ENCODE measurements at places on chromosomes 4 and X.

DNA sequence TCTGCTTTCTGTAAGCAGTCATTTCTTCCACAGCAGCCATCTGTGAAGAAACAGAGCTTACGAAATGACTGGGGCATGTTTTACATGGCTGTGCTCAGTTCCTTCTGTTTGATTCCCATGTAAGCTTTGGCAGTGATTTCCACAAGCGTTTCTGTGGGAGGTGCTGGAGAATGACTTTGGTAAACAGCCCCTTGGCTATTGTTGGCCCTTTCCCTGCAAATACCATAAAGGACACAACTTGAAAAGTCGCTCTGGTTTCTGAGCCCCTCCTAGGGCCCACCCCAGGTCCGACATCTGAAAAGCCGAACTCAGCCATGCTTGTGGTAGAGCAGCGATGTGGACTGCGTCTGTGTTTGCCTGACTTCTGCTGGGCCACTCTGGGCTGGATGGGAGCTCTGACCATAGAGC is 3.7 kb downstream of the LIMCH1 start:
- no peak for DNase-seq

DNA sequence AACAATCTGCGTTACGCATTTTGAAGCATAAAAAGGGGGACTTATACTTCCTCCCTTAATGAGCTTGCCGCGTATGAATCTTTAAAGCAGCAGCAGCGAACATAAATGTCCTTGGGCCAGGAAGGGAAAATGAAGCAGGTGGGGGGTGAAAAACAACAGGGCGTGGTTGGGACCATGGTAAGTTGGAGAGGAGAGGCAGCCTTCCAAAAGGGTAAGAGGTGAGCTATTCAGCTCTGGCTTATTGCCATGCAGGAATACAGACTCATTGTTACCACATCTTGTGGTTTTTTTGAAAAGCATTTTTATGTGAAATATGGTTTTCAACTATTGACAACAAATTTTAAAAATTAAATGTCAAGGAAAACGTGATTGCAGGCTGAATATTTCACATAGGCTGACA is 710.7 kb upstream of the FAM241A start:
- no peak for DNase-seq

GRCh38 chr4:76883147-76883546 is 14.8 kb downstream of the SOWAHB start:
- DNase-seq: no peak

DNA sequence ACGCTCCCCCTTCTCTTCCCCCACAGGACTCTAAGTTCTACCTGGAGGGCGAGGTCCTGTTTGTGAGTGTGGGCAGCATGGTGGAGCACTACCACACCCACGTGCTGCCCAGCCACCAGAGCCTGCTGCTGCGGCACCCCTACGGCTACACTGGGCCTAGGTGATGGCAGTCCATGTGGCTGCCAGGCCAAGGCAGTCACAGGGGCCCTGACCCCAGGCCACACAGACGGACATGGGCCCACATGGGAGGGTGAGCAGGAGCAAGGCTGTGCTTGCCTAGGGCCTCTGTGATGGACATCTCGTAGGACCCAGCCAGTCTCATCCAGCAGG is 10.0 kb upstream of the ADD1 start:
- no peak for DNase-seq

DNA sequence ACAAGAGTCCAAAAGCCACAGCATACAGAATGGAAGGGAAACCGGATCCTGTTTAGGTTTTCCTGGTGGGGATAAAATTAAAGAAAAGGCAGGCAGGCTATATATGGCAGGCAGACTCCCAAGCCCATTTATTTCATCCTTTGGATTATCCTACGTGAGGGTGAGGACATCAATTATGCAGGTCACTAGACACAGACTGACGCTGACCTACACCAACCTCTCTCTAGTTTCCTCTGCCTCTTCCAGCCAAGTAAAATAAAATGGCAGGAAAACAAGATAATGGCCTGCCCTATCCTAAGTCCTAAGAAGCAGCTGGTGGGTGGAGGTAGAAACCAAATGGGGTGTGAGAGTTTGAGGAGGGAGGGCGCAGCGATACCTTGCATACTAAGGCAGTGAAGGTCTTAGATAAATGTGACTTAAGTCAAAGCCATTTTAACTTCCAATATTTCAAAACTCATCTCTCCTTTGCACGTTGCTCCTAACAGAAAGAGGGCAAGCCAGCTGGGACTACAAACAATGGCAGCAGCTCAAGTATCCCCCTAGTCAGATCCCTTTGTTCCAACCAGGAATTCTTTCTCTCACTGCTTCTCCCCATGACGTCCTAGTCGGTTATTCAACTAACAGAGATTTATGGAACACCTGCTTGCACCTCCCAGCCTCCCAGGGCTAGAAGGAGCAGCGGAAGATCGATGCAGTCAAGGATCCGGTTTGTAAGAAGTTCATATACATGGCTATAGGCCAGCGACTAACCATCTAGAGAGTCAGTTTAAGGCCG is 72.8 kb downstream of the IRF2 start:
- no peak for DNase-seq

DNA sequence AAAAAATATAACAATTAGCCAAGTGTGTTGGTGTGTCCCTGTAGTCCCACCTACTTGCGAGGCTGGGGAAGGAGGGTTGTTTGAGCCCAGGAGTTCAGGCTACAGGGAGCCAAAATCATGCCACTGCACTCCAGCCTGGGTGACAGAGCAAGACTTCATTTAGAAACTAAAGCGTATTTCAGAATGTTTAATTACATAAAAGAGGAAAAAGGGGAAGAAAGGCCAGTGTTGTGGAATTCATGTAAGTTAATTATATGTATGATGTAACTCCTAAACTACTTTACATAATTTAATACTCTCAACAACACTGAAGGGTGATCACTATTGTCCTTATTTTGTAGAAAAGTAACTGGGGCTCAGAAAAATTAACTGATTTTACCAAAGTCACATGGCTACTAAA is 67.2 kb upstream of the HOPX start:
- no peak for DNase-seq

DNA sequence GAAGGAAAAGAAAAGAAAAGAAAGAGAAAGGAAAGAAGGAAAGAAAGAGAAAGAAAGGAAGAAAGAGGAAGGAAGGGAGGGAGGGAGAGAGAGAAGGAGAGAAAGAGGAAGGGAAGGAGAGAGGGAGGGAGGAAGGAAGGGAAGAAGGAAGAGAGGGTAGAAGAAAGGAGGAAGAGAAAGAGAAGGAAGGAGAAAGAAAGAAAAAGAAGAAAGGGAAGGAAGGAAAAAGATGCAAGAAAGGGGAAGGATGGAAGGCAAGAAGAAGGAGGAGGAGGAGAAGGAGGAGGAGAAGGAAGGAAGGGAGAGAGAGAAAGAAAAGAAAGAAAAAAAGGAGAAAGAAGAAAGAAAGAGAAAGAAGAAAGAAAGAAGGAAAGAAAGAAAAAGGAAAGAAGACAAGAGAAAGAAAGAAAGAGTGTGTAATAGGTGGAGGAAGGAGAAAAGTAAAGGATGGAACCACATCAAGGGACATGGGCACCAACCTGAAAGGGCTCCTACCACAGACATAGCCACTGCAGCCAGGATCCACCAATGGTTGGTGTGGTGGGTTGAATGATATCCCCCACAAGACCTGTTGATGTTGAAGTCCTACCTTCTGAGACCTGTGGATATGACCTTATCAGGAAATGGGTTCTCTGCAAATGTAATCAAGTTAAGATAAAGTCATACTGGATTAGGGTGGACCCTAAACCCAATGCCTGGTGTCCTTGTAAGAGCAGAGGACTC is 80.2 kb downstream of the RELL1 start:
- DNase-seq: no peak

- DNase-seq: no peak
These were observed 28.1 kb upstream of the HPSE start for GRCh38 chr4:83362492-83363329.

- DNase-seq: no peak
These were observed 167.3 kb upstream of the GRID2 start for GRCh38 chr4:92136434-92136833.

DNA sequence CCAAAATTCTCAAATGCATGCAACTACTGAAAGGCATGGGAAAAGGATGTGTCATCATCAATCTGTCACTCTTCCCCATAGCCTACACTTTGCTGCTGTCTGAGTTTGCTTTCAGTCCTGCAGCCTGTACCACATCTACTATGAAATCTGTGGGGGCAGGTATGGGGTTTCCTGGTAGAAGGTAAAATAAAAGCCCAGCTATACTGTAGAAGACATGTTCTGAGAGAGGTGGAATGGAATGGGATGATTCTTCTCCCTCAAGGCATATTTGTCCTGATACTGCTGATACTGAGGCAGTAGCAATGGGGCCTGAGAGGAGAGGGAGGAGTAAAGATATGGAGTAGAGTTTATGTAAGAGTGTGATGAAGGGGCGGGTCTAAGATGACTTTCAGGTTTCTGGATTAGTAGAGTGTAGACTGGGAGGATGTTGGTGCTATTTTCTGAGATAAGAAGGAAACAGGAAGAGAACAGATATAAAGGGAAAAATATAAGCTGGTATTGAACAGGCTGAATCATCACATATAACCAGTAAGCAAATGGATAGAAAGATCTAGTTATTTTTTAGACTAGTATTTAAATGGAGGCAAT is 38.7 kb upstream of the GYPA start:
- no peak for DNase-seq

DNA sequence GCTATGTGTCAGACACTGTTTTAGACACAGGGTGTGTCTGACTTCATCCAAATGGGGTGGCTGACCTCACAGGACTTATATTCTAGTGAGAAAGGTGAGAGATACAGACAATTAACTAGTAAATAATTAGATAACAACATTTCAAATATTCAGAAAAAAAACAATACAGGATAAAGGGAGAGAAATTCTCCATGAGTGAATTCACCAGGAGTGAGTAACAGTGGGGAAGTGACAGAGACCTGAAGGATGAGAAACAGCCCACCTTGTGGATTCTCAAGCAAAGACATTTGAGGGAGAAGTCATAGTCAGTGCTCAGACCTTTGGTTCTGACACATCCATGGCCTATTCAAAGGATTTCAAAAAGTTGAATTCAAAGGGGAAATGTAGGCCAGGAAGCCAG is 627.9 kb downstream of the IQCM start:
- DNase-seq: no peak

DNA sequence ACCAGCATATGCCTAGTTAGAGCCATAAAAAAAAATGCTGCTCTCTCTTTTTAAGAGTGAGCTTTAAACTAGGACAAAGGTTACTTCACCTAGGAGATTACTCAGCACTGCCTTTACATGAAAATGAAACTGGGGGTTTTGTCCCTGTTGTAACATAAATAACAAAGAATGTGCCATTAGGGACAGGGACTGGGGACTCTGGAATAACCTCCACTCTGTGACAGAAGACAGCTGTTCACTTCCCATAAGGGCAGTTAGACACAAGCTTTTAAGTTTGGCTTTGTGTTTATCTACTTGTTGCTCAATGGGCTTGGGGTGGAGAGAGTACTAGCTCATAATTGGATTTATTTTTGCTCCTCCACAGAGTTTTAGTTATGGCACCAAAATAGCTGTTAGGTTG is 11.9 kb downstream of the ENPEP start:
- DNase-seq: no peak
